ENCODE measurements at places on chromosomes 5 and 9. TPM values are rescaled to one million over a fixed set of nuclear protein-coding genes. Genes with fewer than 3 reads are reported as not detected.

KIF4B gene
- 0.04 TPM for total RNA-seq

OR5C1 gene
- total RNA-seq = not detected

ACTL7A gene
- total RNA-seq = not detected

DNAI1 gene
- not detected for total RNA-seq

SARDH gene
- total RNA-seq = not detected

PSD2 gene
- total RNA-seq = 0.03 TPM

CIZ1 gene
- 102 TPM for total RNA-seq

IRX2 gene
- 1.7 TPM for total RNA-seq

SLC30A5 gene
- total RNA-seq = 41.8 TPM

ENTPD8 gene
- 0.13 TPM for total RNA-seq

LHFPL2 gene
- total RNA-seq = 51.4 TPM

MYOZ3 gene
- total RNA-seq = not detected

CCDC152 gene
- total RNA-seq = not detected

OR13J1 gene
- not detected for total RNA-seq

LCP2 gene
- total RNA-seq = not detected

LCN2 gene
- total RNA-seq = 3.3 TPM

SPACA9 gene
- 3.8 TPM for total RNA-seq

CARTPT gene
- not detected for total RNA-seq

CCL27 gene
- total RNA-seq = not detected

GCNT4 gene
- 0.58 TPM for total RNA-seq

RLN2 gene
- total RNA-seq = 0.19 TPM

SLC12A7 gene
- 29.1 TPM for total RNA-seq

PCDHGC5 gene
- not detected for total RNA-seq

TMEM8B gene
- total RNA-seq = 3.4 TPM

SOWAHA gene
- 0.15 TPM for total RNA-seq

CRB2 gene
- 0.06 TPM for total RNA-seq

CEL gene
- 0.38 TPM for total RNA-seq

ADGRD2 gene
- total RNA-seq = not detected

PDLIM7 gene
- total RNA-seq = 82.0 TPM

SH3RF2 gene
- 3.1 TPM for total RNA-seq

ST8SIA4 gene
- total RNA-seq = 0.74 TPM

FBP2 gene
- not detected for total RNA-seq

ZNF883 gene
- total RNA-seq = 0.89 TPM

ITGA2 gene
- 25.2 TPM for total RNA-seq

NR6A1 gene
- 1.9 TPM for total RNA-seq

TMEM174 gene
- not detected for total RNA-seq

OR1J4 gene
- not detected for total RNA-seq

LRRC19 gene
- not detected for total RNA-seq

ARHGEF37 gene
- total RNA-seq = 1.3 TPM

DAB2IP gene
- 14.0 TPM for total RNA-seq

LRRTM2 gene
- total RNA-seq = not detected

IL9 gene
- total RNA-seq = not detected

OLFM1 gene
- 11.5 TPM for total RNA-seq

PIP5KL1 gene
- total RNA-seq = 2.1 TPM

CCNJL gene
- 11.2 TPM for total RNA-seq

ELOVL7 gene
- total RNA-seq = 15.6 TPM

UGCG gene
- total RNA-seq = 19.0 TPM

FSTL4 gene
- 3.9 TPM for total RNA-seq

IPO11 gene
- total RNA-seq = 18.8 TPM

SQSTM1 gene
- 1,364 TPM for total RNA-seq

PCDHGA3 gene
- total RNA-seq = 0.02 TPM

PITX1 gene
- 31.5 TPM for total RNA-seq

Data from A549 treated with DMSO at 1 μM for 4 hours (cell line).